Ascending aorta (tissue), 2 donors: ENCODE measurements at places on chromosomes 4 and X. TPM values are rescaled to one million over a fixed set of nuclear protein-coding genes. Genes with fewer than 3 reads are reported as not detected.

DNA sequence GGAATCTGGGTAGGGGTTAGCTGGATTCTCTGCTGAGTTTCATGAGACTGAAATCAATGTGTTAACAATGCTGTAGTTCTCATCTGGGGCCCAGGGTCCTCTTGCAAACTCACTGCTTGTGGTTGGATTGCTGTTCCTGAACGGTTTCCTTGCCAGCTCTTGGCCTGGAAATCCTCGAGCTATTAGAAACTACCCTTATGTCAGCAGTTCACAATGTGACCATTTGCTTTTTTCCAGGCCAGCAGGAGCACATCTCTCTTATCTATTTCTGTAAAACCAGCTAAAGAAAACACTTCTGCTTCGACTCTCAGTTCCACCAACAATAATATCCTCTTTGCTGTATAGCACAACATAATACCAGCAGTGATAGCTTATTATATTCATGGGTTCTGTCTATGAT, 140.1 kb upstream of the TRAM1L1 start:
- no peak for DNase-seq

The NOCT gene
- 9.9 TPM for total RNA-seq

GRCh38 chr4:155802190-155802959, 43.6 kb downstream of the GUCY1B1 start:
- no peak for DNase-seq

The MAGEA2 gene
- not detected for total RNA-seq
